Effector memory CD4-positive, alpha-beta T cell (primary cell): ENCODE measurements at places on chromosomes 3 and 15.

GRCh38 chr3:134326760-134327593 is 47.3 kb downstream of the AMOTL2 start:
- DNase-seq: no peak

DNA sequence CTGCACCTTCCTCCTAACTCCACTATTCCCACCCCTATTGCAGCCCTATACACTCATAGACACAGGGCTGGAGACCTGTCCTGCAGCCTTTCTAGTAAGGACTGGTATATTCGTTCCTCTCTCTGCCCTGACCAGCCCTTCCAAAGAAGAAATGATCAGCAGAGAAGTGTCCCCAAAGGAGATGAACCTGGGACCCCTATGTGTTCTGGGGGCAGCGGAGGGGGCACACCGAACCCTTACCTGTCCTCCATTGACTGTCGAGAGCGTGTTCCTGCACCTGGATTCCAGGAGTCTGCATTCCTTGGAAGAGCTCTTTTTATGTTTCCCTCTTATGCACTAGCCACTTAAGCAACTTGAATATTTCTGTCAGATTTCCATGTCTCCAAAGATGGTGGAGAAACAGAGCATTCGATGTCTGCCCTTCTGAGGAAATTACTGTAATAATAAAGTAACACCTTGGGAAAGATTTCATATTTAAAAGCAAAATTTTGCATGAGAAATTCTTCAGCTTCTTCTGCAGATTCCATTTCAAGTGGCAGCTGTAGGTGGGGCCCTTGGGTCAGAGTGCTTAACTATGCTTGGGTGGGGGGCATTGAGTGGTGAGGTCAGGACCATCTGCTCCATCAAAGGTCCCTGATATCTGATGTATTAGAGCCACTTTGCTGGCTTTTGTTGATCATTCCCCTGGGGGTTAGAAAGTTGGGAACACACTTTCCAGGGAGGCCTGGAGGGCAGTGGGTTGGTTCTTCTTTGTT is 6.3 kb downstream of the EPHB1 start:
- DNase-seq: no peak

DNA sequence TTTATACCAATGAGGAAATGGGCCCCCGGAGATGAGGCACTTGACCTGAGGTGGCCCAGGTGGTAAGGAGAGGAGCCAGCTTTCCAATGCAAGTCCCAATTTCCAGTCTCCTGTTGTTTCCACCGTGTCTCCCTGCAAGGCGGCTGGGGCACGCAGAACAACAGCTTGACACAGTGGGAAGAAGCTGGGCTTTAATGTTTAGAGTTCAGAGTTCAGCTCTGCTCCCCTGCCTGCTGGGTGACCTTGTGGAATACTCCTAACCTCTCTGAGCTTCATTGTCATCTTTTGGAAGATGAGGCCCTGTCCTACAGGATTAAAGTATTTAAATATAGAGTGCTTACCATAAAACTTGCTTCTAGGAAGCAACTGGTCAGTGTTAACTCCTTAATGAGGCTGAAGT is 80.3 kb downstream of the SMAD3 start:
- no peak for DNase-seq

GRCh38 chr3:40845447-40845846 is 320.7 kb downstream of the ZNF621 start:
- no peak for DNase-seq

GRCh38 chr15:63860155-63860554 is 26.4 kb upstream of the HERC1 start:
- DNase-seq: no peak

- DNase-seq: no peak
Observed at GRCh38 chr15:55999658-56000057, 6.2 kb upstream of the NEDD4 start.

DNA sequence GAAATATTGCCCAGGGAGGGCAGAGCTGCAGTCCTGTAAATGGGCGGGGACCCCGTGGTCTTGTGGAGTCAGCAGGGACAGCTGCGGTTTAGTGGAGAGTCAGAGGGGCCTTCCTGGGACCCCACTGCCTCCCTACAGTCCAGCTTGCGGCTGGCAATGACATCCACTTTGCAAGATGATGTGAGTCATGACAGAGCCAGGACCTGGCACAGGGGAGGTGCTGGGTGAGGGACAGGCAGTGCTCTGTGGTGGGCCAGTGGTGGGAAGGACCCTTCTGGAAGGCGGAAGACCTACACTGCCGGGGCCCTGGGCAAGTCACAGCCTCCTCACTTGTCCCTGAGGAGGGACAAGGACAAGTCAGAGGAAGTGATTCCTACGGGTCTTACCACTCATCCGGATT is 17.8 kb downstream of the APBA2 start:
- DNase-seq: no peak

GRCh38 chr3:67290438-67290837 is 292.3 kb downstream of the KBTBD8 start:
- DNase-seq: no peak

- no peak for DNase-seq
Observed at GRCh38 chr3:190086191-190086590, 34.5 kb downstream of the P3H2 start.

GRCh38 chr15:62454567-62455172 is 289.6 kb upstream of the C2CD4B start:
- no peak for DNase-seq

- DNase-seq: no peak
Observed at GRCh38 chr3:9422712-9423424, 25.5 kb downstream of the SETD5 start.

DNA sequence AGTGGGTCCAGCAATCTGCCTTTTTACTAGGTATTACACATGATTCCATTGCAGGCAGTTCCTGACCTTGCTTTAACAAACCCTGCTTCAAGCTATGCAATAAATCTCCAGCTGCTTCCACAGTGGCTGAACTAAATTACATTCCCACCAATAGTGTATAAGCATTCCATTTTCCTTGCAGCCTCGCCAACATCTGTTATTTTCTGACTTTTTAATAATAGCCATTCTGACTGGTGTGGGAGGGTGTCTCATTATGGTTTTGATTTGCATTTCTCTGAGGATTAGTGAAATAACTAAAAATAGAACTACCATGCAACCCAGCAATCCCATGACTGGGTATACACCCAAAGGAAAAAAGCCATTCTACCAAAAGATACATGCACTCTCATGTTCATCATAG is 36.4 kb upstream of the DNAJC13 start:
- DNase-seq: no peak

DNA sequence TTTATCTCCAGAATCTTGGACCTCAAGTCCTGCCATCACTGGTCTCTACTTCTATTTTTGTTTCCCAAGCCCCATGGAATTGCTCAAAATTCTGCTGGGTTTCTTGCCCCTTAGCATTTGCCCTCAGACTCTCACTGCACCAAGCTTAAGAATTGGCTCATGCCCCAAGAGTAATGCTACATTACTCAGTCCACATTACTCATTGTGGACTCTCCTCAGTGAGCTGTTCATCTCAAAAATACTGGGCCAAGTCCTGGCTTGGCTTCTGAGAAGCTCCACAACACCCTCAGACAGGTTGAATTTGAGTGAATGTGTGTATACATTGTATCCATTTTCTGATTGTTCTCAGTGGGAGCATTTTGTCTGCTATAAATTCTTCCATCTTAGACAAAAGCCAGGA is 364.4 kb upstream of the ARHGEF26 start:
- no peak for DNase-seq

GRCh38 chr15:75038231-75038630 is 14.8 kb downstream of the PPCDC start:
- DNase-seq: no peak

DNA sequence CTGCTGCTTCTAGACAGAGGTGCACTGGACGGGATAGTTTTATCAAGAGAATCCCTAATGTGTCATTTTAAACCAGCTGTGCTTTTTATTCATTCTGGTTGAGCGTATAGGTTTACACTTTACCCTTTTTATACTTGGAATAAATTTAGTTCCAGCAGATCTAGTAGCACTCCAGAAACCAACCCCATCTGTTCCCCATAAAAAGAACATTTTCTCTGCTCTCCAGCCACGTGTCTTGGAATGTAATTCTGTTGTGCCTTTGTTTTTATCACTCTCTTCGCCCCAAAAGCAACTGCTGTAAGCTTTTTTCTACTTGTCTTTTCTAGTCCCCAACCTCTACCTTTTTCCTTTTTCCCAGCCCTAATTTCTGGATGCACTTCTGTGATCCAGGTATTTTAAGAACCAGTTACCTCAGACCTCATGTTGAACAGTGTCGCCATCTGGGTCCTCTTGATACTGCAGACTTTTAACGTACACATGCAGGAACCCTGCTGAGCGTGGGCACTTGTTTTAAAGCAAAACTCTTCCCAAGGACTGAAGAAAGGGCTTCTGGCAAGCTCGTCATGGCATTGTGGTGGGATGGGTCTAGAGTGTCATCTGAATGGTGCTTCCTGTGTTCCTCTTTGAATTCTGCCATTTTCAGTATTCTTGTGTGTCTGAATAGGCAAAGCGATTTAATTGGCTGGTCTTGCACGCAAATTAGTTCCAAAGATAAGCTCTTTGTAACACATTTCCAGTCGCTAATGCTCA is 5.7 kb upstream of the EXOG start:
- no peak for DNase-seq

GRCh38 chr3:134802428-134803050 is 7.5 kb downstream of the EPHB1 start:
- DNase-seq: no peak

DNA sequence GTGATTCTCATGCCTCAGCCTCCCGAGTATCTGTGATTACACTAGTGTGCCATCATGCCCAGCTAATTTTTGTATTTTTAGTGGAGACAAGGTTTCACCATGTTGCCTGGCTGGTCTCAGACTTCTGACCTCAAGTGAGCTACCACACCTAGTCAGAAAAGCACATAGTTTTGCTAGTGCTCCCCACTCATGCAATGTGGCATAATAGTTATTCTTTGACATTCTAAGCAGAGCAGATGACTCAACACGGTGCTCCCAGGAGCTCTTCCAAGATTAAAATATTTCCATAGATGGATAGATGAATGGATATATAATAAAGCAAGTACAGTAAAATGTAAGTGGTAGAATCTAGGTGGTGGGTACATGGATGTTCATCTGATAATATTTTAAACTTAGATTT is 53.1 kb upstream of the GK5 start:
- DNase-seq: no peak

- DNase-seq: no peak
Observed at GRCh38 chr3:2516762-2517441, 418.2 kb downstream of the CNTN4 start.

- DNase-seq: no peak
Observed at GRCh38 chr3:184378651-184379357, 797 bp upstream of the THPO start.

DNA sequence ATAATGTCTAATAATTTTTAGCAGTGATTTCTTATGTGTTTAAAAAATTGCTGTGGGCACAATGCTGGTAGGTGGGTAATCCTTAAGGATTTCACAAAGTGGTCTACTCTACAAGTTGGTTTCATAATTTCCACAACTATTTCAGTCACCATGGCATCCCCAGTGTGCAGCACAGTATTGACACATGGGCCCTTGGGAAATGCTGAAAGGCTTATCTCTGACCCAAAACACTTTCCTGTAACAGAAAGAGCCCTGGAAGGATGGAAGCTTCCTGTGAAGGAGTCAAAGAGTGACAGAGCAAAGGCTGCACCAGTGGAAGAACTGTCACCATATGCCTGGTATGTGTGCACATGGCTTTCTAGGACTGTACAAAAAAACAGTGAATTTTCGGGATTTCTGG is 153.7 kb downstream of the ANO10 start:
- DNase-seq: no peak

DNA sequence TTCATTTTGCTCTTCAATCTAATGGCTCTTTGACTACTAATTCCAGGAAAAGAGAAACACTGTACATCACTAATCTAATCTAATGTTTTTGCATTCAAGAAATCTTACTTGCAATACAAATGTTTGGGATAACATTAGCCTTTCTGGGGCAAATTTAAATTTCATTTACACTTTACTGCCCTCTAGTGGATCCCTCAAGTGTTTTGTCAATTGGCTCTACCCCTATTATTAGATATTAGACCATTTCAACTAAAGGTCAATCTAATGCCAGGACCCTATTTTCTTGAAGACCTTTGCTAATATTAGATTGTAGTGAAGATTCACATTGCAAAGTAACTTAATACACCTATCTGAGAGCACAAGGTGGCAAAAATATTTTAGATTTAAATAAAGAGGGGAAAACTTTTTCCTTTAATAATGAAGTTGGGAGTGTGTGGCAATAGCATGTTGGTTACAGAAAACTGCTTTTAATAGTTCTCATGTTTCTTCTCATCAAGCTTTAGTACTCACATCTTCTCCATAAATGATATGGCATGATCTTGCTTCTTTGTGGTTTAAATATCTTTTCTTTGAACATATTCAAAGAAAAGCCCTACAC is 5.0 kb downstream of the C2CD4A start:
- no peak for DNase-seq

DNA sequence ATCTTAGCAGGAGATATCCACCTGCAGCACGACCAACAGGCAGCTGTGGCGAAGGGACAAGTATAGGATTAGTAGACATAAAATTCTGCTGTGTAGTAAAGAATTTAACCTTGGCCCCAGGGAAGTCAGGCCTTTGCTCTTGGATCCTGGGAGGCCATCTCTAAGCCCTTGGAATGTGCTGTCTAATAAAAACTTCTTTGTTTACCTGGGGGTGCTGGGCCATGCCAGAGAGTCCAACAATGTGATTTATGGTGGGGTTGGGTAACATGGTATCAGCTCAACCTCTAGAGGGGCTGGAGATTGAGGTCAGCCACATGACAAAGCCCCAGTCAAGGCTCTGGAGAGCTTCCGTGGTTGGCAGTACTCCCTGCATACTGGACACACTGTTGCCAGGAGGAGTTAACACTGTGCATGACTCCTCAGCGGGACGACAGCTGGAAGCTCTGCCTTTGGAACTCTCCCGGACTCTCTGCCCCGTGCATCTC is 52.4 kb downstream of the HEG1 start:
- DNase-seq: no peak

GRCh38 chr3:98038286-98038685 is 3.2 kb upstream of the GABRR3 start:
- DNase-seq: no peak

- no peak for DNase-seq
Observed at GRCh38 chr3:83224101-83224868, 1462.8 kb upstream of the GBE1 start.

DNA sequence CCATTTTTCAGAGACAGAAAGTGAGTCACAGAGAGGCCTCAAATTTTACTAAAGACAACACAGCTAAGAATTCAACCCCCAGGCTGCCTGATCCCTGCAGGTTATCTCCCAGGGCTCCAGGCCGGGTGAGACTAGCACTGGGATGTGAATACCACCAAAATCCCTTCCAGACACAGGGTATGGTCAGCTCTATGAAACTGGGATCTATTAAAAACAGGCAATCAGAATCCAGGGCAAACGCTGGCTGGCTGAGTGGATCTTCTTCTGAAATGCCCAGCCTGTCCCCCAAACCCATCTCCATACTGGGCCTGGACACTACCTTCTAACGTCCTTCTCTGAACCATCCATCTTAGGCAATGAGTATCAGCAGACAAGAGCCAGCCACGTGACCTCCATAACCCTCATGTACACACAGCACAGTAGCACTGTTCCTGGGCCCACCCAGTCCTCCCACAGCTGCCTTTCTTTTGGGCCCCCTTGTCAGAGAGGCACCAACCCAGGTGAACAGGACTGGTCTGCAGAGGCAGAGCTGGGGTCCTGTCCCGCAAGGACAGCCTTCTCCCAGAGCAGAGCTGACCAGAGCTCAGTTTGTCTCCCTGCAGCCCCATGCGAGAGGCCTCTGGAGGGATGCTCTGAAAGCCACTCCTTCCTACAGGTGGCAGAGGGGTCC is 1.9 kb downstream of the RAB6B start:
- no peak for DNase-seq

- DNase-seq: no peak
Observed at GRCh38 chr15:68541743-68542142, 37.0 kb upstream of the CORO2B start.

GRCh38 chr3:123688241-123688747 is 103.4 kb upstream of the HACD2 start:
- no peak for DNase-seq
